ENCODE measurements at places on chromosomes 6 and 20.

DNA sequence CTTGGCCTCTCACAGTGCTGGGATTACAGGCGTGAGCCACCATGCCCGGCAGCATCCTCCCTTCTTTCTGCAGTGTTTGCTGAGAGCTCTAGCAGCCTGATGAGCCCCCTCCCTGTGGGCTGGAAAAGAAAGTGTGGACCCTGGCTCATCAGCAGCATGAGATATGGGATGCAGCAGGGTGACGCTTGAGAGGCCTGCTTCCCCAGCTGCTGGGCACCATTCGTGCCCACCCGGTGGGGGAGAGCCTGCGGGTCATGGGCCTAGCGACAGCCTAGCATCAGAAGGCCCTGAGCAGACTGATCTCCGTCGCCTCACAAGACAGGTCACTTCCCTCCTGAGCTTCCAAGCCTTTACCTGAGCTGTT lies 16.0 kb upstream of the CCDC167 start:
- DNase-seq: no peak

GRCh38 chr6:89977808-89978748 lies 83.8 kb downstream of the GJA10 start:
- peak; percentile 59 for DNase-seq

- DNase-seq: no peak
Measured at GRCh38 chr6:15330174-15330944, 84.5 kb downstream of the JARID2 start.

DNA sequence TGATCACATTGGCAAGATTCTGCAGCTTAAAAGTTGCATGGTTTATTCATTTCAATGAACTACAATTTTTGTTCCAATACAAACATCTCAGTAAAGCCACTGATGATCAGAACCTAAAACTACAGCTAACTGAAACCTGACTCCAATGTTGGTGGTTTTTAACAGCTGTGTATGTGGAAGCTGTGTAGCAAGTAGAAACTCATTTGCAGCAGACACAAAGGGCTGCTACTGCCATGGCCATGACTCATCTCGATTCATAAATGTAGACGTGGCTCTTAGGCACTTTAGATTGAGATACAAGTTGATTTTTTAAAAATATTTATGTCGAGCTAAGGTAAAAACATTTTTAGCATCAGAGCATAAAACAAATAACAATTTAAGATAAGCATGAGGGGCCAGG lies 19.5 kb upstream of the MAP3K4 start:
- peak; percentile 88 for DNase-seq

DNA sequence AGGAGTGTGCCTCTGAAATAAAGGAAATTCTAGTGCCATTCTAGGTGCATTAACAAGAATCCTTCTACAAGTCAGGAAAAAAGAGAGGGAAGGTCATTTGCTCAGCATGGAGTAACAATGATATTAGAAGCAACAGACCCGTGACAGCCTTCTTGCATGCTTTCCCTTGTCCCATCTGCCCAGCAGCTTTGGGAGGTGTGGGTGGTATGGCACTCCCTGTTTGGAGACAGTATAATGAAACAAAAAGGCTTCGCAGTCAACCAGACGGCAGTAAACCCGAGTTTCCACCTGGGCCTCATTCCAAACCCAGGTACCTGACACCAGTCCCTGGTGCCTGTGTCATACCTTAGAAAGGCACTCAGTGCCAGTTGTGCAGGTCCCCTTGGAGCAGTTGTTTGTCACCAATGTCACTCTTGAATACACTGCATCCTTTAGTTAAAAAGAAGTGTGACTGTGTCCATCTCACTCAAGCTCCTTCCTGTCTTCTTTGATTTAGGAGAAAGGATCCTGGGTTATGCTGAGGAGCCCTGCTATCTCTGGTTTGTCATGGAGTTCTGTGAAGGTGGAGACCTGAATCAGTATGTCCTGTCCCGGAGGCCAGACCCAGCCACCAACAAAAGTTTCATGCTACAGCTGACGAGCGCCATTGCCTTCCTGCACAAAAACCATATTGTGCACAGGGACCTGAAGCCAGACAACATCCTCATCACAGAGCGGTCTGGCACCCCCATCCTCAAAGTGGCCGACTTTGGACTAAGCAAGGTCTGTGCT lies 14.7 kb downstream of the STK35 start:
- DNase-seq: no peak

GRCh38 chr6:26044140-26045064 lies 42.8 kb upstream of the HFE start:
- no peak for DNase-seq

GRCh38 chr6:113458368-113459010 lies 398.7 kb upstream of the MARCKS start:
- no peak for DNase-seq

DNA sequence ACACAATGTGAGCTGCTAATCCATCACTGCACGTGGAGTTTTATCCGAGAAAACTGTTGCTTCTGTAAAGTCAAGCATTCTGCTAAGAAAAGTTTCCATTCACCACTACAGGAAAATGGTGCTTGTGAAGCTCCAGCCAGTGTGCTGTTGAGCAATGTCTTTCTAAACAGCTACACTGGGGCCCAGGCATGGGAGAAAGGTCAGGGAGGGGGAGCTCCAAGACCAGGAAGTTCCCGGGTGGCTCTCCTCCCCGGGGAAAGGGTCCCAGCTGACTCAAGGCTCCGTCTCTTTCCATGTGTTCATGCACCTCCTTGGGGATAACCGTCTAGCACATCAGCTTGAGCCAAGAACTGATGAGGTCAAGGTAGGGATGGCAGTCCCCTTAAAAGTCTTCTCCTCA lies 20.5 kb downstream of the RPP40 start:
- no peak for DNase-seq

DNA sequence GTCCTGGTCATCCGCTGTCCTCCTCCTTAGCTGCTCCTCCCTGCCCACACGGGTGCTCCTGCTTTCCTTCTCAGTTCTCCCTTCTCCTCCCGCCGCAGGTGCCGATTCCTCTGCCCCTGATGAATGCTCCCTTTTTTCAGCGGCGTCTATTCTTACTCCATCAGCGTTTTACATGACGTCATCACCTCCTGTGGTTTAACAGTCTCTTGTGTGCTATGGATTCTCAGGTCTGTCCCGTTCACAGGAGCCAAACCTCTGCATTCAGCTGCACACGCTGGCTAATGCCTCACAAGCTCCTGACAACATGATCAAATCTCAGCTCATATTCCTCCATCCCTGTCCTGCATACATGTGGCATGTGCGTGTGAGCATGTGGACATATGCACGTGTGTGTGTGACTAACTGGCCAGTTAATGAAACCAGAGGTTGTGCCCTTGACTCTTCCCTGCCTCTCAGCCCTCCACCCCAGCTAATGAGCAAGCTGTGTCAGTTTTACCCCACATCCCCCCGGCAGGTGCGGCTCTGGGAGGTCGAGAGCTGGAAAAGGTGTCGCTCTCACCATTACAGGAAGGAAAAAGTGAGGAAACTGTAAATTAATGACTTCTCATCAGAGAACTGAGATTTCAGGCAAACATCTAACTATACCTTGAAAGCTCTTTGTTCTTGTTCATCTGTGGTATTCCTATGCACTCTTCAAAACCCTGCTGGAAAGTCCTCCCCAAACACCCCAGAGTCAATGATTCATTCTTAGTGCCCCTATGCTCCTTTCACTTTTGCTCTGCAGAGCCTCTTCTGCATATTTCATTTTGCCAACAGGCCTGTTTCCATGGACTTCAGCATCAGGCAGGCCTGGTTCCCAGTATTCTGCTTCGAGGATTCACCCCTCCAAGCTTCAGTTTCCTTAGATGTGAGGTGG lies 163.1 kb downstream of the TTLL2 start:
- DNase-seq: no peak

DNA sequence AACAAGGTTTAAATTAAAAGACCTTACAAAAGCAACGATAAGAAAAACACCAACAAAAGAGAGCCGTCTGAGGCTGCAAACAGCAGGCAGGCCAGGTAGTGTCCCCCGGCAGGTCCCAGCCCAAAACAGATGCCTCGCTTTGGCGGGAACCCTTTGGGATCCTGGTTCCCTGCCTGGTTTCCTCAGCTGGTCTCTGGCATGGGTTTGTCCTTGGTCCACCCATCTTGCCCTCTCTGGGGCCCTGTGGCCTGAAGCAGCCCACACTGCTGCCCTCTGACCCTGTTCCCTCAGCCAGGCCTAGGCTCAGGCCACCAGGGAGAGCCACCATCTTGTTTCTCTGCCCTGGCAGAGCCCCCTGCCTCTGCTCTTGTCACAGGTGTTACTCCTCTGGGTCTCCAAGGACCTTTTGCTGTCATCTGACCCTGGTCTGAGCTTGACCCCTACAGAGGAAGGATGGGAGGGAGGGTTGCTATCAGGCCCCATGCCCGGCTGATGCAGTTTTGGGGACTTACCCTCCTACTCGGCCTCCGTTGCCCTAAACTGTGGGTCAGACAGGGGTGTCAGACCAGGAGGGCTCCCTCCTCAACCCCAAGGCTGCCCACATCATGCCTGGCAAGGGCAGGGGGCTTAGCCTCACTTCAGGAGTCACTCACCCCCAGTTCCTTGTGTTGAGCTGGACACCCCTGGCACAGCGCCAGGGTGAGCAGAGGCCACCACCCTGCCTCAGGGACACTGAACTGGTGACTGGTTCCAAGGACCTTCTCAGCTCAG lies 30.6 kb upstream of the GRM4 start:
- DNase-seq: no peak

DNA sequence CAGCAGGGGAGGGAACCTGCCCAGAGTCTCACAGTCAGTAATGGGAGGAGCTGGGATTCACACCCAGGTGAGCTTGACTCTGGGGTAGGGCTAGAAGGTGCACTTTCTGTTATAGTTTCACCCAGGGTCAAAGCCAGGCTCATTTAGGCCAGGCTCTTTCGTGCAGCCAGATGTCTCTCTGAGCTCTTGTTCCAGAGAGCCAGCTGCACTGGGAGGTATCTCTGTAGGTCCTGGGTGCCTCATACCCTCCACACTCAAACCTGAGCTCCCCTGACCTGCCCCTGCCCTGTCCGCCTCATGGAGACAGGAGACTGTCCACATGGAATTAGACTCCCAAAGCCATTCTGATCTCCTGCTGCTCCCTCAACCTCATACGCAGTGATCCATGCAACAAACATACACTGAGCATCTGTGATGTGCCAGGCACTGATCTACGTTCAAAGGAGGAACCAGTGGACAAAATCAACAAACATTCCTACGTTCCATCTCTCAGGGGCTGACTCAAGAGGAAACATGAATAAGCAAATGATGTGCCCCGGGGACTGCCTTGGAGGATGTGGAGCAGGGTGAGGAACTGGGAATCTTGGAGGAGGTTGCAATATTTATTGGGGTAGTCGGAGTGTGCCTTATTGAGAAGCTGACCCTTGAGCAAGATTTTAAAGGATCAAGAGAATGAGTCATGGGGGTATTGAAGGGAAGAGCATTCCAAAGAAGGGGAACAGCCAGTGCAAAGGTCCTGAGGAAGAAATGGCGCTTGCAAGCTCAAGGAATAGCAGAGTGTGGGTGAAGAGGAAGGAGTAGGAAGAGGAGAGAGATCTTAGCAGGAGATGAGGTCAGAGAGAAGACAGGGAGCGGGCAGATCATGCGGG lies 71.3 kb upstream of the TOX2 start:
- peak; percentile 34 for DNase-seq

- no peak for DNase-seq
Measured at GRCh38 chr20:699811-700338, 24.3 kb upstream of the SCRT2 start.

- no peak for DNase-seq
Measured at GRCh38 chr6:27242589-27243265, 4.8 kb upstream of the PRSS16 start.

GRCh38 chr6:168513766-168514165 lies 72.8 kb downstream of the SMOC2 start:
- no peak for DNase-seq

DNA sequence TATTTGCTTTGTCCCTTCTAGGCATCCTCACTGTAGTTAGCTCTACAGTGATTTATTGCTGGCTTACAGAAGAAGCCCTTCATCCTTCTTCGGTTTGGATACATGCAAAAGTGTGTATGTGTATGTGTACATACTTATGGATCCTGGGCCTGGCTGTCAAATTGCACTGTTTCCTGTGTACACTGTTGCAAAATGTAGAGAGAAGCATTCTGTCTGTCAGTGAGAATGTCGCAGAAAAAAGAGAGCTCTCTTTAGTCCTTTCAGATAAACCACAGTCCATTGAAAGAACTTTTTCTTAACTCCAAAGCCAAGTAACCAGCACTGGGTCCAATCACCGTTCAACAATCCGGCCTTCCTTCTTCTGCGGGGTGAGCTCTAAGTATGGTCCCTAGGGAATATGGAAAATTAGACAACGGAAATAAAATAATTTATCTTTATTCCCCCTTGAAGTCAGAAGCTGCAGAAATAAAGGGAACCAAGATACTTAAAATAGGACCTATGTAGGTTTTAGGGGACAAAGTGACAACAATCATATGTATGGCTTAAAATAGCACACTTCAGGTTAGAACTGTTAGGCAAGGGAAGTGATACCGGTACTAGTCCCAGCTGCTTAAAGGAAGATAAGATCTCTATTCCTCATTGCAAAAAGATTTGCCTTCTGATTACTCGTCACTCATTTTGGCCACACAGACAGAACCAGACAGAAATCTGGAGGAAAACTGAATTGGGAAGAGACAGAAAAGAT lies 107.0 kb downstream of the CD83 start:
- DNase-seq: no peak

- DNase-seq: no peak
Measured at GRCh38 chr6:30913721-30914075, 340 bp upstream of the VARS2 start.

GRCh38 chr6:34237722-34238584 lies 1.3 kb downstream of the HMGA1 start:
- DNase-seq: no peak

DNA sequence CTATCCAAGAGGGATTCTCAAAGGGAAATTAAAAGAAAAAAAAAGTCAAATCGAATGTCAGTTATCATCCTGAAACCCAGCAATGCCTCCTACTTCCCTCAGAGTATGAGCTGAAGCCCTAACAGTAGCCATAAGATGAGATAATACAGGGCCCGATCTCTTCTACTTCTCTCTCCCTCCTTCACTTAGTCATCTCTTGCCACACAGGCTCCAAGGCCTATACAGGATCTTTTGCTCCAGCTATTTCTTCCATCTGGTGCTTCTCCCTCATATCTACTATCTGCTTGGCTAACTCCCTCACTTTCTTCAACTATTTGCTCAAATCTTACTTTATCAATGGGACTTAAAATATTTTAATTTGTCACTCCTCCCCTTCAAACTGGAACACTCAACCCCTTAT lies 215.3 kb downstream of the RNGTT start:
- no peak for DNase-seq

DNA sequence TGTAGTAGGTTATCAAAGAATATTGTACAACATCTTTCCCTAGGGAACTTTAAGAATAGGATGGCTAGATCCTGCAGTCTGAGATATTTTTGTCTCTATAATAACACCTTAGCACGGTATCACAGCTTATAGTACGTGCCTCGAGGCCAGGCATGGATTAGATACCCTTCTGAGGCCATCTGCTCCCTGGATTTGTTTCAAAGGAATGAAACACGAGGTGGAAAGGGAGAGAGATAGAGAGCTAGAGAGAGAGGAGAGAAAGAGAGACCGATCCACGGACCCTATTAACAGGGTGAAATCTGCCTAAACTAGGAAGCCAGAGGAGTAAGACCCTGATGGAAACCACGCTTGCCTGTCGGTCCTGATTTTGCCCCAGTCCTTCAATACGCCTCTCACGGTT lies 92.5 kb downstream of the CD83 start:
- no peak for DNase-seq

- no peak for DNase-seq
Measured at GRCh38 chr6:48101290-48101689, 9.7 kb downstream of the PTCHD4 start.

GRCh38 chr20:36218380-36219064 lies 17.8 kb upstream of the AAR2 start:
- DNase-seq: no peak

GRCh38 chr6:63352544-63353285 lies 32.9 kb upstream of the LGSN start:
- peak; percentile 18 for DNase-seq

GRCh38 chr6:47787620-47788497 lies 6.0 kb downstream of the OPN5 start:
- DNase-seq: peak; percentile 61
